ENCODE measurements at places on chromosomes 4 and X.

GRCh38 chr4:156976147-156976546 lies 4.5 kb upstream of the PDGFC start:
- no peak for DNase-seq

DNA sequence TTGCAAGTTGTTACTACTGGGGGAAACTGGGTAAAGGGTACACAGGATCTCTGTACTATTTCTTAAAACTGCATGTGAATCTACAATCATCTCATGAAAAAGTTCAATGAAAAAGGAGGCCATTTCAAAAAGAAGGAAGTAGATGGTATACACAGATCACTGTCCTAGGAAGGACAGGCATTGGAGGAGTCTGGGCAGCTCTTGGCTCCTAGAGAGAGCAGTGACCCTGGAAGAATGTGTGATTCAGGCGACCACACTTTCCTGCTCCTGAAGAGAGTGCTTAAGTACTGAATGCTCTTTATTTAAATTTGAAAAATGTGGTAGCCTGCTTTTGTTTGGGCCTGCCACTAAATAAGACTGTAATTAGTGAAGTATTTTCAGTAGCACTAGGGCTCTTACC lies 318.1 kb upstream of the CASK start:
- no peak for DNase-seq

- DNase-seq = no peak
These were observed 53.9 kb upstream of the RPS6KA3 start for GRCh38 chrX:20320461-20321159.

- no peak for DNase-seq
These were observed 68.0 kb upstream of the MAGEA10 start for GRCh38 chrX:152206426-152206825.

DNA sequence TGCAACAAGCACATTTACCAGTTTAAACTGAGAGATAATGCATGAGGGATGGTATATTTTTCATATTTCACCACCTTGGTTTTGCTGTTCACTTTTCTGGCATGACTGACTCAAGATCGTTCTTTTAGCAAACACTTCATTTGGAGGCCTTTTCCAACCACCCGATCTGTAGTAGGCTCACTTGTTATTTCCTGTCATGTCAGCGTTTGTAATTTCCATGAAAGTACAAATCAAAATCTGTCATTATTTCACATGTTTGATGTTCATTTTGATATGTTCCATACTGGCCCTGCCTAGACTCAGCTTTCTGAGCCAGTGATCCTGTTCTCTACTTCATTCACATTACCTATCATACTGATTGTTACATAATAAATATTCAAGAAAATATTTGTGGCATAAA lies 1888.3 kb upstream of the PCDH7 start:
- DNase-seq = no peak

- no peak for DNase-seq
These were observed 33.7 kb upstream of the MSL3 start for GRCh38 chrX:11724122-11725017.

GRCh38 chrX:22325096-22325495 lies 52.4 kb downstream of the CBLL2 start:
- no peak for DNase-seq

- no peak for DNase-seq
These were observed 504.4 kb upstream of the FAT1 start for GRCh38 chr4:187227907-187228704.

DNA sequence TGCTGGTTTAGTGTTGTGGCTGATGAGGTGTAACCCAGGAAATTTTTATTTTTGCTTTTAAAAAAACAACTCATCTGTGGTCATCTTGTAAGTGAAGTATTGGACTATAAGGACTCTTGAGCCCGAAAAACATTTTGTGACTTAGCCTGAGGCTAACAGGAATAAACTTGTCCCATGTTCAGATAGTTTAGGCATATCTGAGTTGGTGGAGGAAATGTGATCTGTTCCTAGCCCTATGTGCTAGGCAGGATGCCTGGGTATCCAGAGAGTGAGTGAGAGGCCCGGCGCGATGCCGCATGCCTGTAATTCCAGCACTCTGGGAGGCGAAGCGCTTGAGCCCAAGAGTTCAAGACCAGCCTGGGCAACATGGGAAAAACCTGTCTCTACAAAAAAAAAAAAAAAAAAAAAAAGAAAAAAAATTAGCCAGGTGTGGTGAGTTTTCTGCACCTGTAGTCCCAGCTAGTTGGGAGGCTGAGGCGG lies 3.7 kb downstream of the SMS start:
- DNase-seq = no peak
